ENCODE measurements at places on chromosomes 16 and 17.

GRCh38 chr17:80703142-80703478, 158.5 kb downstream of the RPTOR start:
- DNase-seq: no peak

DNA sequence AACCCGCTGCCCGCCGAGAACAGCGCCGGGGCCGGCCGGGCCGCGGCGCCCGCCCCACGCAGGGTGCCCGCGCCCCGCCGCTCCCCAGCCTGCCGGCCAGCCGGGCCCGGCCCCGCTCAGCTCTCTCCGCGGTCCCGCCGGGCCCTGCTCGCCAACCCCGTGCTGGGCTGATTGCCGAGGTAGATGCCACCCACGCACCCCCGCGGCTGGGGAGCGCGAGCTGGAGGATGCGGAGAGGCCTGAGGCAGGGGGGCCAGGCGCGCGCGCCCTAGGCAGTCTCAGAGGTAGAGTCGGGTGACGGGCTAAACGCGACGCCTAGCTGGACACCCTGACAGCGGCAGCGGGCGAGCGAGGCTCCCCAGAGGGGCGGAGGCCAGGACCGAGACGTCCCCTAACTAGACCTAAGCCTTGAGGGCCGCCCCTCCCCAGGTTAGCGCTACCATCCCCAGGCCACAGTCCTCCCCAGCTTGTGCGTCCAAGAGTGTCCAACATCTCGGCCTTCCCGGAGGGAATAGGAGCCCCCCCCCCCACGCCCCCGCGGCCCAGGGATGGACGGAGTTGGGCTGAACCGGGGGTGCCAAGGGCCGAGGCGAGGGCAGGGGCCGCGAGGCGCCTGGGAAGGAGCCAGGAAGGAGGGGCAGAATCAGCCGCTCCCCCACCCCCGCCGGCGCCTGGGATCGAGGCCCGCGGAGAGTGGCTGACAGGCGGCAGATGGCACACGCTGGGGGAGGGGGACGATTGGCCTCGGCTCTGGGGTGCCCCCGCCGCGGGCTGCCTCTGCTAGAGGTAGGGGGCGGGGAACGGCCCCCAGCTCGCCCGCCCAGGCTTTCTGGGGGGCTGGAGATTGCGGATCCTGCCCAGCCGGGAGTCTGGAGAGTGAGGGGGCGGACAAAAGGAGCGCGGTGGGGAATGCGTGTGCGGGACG, 2.5 kb upstream of the ZNF423 start:
- no peak for DNase-seq

- no peak for DNase-seq
Observed at GRCh38 chr17:78368348-78368747, 8.5 kb upstream of the SOCS3 start.

- DNase-seq: no peak
Observed at GRCh38 chr16:56048425-56049105, 142.7 kb upstream of the GNAO1 start.

DNA sequence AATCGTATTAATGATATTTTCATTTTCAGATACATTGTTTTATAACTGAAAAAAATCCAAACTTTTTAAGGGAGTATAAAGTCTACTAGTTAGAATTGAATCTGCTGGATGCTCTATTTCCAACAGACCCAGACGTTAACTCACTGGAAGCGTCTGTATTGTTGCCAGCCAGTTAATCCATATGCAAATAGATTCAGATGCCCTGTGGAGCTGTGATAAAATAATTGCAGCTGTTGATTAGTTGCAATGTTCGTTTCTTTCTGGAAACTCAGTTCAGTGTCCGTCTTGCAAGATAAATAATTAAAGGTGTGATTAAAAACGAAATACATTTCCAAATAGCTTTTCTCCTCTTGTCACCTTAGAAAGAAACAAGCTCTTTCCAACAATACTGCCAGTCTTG, 5.1 kb upstream of the GNA13 start:
- DNase-seq: no peak

GRCh38 chr17:39841134-39841683, 22.9 kb downstream of the IKZF3 start:
- DNase-seq: no peak

DNA sequence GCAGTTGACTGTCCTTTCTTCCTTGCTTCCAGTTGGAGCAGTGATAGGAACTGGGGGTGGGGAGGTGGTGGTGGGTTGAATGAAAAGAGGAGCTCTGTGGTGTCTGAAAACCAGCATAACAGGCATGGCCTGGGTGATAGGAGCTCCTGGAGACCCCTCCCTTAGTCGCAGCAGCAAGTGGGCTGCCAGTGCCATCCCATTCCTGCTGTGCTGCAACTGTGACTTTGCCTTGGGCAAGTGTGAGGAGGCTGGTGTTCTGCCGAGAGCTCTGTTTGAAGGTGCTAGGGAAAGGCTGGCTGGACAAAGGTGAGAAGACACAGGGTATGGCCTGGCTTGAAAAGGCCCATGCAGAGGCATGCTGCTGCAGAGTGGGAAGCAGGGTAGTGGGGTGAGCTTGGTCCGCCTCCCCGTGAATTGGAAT, 2.7 kb upstream of the CDK5R1 start:
- no peak for DNase-seq

- DNase-seq: no peak
Observed at GRCh38 chr17:81509972-81510784, 2.4 kb downstream of the ACTG1 start.

- DNase-seq: no peak
Observed at GRCh38 chr17:64160378-64160777, 30.4 kb upstream of the ERN1 start.

GRCh38 chr17:51721730-51722129, 436.8 kb downstream of the CA10 start:
- no peak for DNase-seq

DNA sequence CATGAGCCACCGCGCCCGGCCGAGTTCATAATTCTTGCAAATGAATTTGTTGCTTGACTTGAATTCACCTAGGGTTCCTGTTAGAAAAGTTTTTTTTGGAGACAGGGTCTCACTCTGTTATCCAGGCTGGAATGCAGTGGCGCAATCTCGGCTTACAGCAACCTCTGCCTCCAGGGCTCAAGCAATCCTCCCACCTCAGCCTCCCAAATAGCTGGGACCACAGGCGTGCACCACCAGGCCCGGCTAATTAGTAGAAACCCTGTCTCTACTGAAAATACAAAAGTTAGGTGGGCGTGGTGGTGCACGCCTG, 99.8 kb downstream of the MYH11 start:
- DNase-seq: no peak

DNA sequence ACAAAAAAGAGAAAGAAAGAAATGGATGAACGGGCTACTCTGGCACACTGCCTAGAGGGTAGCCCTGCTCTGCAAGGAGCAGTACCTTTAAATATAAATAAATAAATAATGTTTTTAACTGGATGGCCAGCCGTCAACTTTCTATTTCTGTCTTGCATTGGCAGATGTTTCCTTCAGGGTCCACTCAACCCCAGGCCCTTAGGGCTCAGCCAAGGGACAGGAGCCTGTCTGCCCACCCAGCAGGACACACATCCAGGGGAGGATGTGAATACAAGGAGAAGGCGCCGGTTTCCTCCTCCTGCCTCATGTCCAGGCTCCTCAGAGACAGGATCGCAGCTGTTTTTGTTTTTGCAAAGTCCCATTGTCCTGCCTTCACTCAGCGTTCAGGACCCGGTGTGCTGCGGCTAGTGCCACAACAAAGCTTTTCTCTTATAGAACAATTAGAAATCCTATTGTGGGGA, 22.6 kb downstream of the TTYH2 start:
- DNase-seq: no peak

DNA sequence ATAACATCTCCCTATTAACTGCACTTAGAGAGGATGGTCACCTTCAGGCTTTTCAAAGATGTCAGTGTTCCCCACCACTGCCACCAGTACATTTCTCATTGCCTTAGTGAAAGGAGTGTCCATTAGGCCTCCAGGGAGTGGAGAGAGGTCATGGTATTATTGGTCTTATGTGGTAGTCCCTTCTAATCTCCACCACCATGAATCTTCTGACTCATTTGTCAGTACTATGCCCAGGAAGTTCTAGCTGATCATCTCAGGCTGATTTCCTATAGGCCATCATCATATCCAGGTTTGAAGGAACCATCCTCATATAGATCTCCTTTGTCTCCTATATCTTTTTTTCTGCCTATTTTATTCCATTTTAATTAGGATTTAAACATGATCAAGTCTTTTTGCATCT, 221.5 kb downstream of the CYB561 start:
- DNase-seq: no peak

DNA sequence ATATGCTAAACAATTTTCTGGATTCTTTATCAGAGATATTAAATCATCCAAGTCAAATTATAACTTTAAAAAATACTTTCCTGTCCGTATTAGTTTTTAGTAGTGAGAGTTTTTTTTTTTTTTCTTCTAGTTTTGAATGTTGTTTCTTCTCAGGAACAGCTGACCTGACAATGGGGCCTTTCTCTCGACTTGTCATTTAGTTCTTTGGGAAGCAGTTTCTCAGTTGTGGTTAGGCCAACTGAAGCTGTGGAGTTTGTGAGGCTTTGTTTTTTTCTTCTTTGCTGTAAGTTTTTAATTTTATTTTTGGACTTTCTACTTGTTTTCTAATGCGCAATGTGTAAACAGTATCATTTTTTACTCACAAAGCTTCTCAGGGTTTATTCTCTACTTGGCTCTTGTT, 140.8 kb downstream of the FTO start:
- DNase-seq: no peak

GRCh38 chr17:66965801-66966262, 1.3 kb downstream of the CACNG4 start:
- no peak for DNase-seq

GRCh38 chr17:59527325-59527917, 38.0 kb upstream of the DHX40 start:
- DNase-seq: no peak

GRCh38 chr17:37827905-37828650, 83.2 kb upstream of the HNF1B start:
- no peak for DNase-seq

- no peak for DNase-seq
Observed at GRCh38 chr16:78832100-78832499, 732.6 kb downstream of the WWOX start.

GRCh38 chr16:9778849-9779248, 403.4 kb downstream of the GRIN2A start:
- no peak for DNase-seq

DNA sequence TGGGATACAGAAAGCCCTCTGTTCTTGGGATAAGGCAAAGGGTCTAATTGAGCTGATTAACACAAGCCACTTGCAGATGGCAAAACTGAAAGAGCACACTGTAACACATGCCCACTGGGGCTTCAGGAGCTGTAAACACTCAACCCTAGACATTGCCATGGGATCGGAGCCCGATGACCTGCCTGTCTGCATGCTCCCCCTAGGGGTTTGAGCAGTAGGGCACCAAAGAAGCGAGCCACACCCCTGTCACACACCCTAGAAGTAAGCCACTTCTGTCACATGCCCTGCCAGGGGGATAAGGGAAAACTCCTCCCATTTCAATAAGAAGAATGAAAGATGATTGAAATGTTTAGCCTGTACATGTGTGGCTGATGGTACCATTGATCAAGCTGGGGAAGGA, 81.3 kb upstream of the IRX6 start:
- no peak for DNase-seq

GRCh38 chr16:74561626-74562025, 45.3 kb downstream of the GLG1 start:
- DNase-seq: no peak

DNA sequence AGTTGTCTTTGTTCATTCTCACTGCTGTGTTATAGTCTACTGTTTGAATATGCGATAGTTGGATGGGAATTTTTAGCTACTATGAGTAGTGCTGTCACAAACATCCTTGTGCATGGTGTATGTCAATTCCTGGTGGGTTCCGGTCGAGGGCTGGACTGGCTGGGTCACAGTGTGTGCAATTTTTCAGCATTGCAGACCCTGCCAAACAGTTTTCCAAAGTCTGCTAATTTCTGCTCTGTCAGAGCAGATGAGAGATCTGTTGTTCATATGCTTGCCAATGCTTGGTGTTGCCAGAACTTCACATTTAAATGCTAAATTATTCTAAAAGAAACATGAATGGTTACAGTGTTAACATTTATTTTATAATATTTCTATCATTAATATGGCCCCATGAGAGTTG, 3.6 kb upstream of the C16orf96 start:
- DNase-seq: no peak

DNA sequence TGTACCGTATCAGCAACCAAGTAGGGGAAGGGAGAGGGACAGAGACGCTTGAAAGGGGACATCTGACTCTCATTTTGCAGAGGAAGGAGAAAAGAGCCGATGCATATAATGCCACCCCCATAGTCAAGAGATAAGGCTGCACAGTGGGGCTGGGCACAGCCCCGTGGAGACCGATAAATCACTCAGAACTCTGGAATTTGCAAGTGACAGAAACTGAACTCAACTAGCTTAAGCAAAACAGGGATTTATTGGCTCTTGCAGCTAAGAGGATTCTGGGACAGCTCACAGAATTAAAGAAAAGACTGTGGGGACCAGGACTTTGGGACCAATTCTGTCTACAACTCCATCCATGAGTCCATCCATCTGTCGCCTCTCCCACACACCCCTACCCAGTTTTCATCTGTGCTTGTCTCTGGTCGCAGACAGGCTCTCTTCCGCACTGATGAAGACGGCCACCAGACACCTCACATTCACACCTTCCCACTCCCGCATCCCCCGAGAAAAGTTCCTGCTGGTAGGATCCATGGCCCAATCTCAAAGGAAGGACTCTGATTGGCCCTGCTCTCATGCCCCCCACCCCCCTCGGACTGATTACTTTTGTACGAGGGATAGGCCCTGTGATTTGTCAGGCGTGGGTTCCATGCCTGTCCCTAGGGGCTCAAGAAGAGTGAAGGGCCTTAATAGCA, 105.9 kb upstream of the RPL38 start:
- no peak for DNase-seq

GRCh38 chr17:3900646-3901045, 7.8 kb upstream of the CAMKK1 start:
- no peak for DNase-seq

DNA sequence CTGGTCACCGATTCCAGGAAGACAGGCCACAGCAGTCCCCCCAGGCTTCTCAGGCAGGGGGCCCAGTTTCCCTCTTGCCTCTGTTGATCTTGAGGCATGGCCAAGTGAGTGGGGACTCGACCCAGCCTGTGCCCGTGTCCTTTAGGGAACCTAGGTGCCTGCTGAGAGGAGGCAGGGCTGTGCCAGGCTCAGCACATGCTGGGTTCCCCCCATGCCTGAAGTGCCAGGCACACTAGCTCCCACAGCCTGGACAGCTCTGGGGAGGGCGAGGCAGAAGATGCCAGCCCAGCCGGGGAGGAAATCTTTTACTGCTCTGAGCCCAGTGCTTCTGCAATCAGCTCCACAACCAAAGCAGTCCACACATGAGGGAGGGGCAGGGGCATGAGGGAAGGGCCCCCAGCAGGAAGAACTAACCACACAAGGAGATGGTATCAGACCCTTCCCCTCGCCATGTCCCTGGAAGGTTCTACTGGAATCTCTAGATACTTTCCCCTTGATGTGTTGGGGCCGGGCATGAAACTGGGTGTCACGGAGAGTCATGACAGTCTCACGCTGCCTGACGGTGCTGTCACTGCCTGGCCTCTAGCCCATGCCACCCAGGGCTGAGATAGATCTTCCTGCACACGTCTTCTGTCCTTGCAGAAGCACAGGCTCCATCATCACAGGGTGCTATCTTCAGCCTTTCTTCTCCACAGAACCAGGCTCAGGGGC, 25.5 kb downstream of the MYO18A start:
- no peak for DNase-seq
